Thoracic aorta (tissue), 2 donors: ENCODE measurements at places on chromosomes 1 and 21.

- DNase-seq, result no peak
Observed at GRCh38 chr1:7591565-7591964, 179.5 kb upstream of the VAMP3 start.

GRCh38 chr1:43303471-43304313, 2.9 kb downstream of the TIE1 start:
- DNase-seq, result no peak

- no peak for DNase-seq
Observed at GRCh38 chr1:182955596-182956588, 2.9 kb upstream of the SHCBP1L start.

- no peak for DNase-seq
Observed at GRCh38 chr1:92843429-92844352, 11.9 kb downstream of the RPL5 start.

DNA sequence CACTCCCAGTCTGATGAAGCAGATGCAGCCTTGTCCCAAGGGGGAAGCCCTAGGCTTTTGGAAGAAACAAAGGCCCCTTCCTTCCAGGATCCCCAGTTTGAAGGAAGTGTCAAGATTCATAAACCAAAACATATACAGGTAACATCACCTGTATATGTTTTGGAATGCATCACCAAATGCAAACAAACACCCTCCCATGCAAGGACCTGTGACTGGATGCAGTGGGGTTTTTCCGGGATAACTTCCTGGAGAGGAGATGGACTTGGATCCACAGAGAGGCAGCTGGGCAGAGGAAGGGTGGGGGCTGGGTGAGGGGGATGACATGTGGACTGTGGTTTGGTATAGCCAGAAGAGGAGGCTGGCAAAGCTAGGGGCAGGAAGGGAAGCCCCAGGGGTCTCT, 1.5 kb upstream of the PLA2G2F start:
- no peak for DNase-seq

DNA sequence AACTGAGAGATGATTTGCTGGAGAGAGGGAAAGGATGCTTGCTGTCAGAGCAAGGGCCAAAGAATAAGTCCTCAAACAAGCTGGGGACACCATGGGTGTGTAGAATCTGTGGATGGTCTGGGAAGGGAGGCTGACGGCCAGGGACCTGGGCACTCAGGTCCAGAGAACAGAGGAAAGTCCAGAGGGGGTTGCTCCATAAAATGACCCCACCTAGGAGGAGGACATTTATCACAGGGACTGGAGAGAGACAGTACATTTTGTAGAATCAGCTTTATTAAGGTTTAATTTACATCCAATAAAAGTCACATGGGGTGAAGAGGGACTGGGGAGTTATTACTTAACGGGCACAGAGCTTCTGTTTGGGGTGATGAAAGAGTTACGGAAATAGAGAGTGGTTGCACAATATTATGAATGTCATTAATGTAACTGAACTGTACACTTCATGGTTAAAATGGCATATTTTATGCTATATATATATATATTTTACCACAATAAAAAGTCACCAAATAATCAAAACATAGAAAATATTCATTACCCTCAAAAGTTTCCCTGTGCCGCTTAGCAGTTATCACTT, 73.0 kb upstream of the ABCD3 start:
- no peak for DNase-seq

- no peak for DNase-seq
Observed at GRCh38 chr1:225425201-225425786, 2.5 kb downstream of the LBR start.

DNA sequence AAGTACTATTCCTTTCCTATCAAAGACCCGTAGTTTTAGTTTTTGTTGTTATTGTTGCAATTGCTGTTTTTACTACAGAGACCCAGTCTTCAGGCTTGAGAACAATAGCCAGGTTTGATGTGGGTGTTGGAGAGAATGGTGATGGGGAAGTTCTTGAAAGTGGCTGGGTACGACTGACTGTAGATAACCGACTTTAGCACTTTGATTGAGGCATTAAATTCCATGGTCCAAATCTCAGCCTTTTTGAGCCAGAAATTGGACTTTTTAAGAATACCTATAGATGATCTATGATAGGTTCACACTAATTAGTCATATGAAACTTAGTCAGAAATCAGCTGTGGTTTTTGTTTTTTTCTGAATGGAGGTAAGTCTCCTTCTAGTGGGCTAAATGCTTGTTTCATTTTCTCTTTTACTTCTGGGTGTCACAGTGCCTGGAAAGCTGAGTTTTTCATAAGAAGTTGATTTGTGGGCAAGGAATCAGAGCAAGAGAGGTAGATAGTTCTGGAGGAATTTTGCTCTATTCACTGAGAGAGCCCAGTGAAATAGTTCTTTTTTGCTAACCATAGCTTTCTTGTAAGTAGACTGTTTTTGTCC, 2.8 kb downstream of the PPIH start:
- DNase-seq, result no peak

- no peak for DNase-seq
Observed at GRCh38 chr1:28885977-28886730, 28.2 kb upstream of the EPB41 start.

GRCh38 chr1:21347072-21347581, 56.9 kb upstream of the ECE1 start:
- DNase-seq, result no peak

- no peak for DNase-seq
Observed at GRCh38 chr1:153869486-153869885, 53.3 kb downstream of the GATAD2B start.

DNA sequence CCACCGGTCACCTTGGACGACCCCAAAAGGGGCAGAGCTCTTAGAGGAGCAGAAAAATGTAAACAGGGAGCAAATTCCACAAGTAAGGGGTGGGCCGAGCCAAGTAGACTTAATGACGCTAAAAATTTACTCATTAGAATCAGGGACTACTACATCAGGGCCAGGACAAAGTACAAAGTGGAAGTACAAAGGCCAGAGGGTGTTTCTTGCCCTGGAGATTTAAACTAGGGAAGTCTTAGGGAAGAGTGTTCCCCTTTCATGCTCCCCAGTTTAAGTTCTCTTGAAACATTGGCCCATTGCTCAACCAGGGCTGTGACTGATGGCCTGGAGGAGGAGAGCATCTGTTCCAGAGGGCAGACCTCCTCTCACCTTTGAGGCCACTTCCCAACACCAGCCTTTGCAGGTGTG, 48.6 kb downstream of the BACH1 start:
- no peak for DNase-seq
